ENCODE measurements at places on chromosomes 2 and 18. TPM values are rescaled to one million over a fixed set of nuclear protein-coding genes. Genes with fewer than 3 reads are reported as not detected.
A peak's percentile ranks its signal among the peaks of the same experiment; 100 is the strongest.

TNP1 gene
- total RNA-seq = not detected

FABP1 gene
- not detected for total RNA-seq

- no peak overlapping the region for H3K4me3 ChIP-seq
- H3K4me1 ChIP-seq = peaks cover 31% of the 10 kb centered on the region
Observed at GRCh38 chr2:42124011-42124785, 45.0 kb upstream of the EML4 start.

- H3K4me1 ChIP-seq = peaks cover 4% of the 10 kb centered on the region
- H3K27ac ChIP-seq = no peak overlapping the region
- no peak for DNase-seq
- no peaks in the 10 kb centered on the region for H3K36me3 ChIP-seq
- no peak overlapping the region for H3K4me3 ChIP-seq
- peaks cover 8% of the 10 kb centered on the region for H3K27me3 ChIP-seq
Observed at GRCh38 chr2:130828461-130828860, 8.3 kb upstream of the ARHGEF4 start.

CTAGE1 gene
- total RNA-seq = not detected

GRCh38 chr18:12659904-12660605, 2.1 kb upstream of the SPIRE1 start:
- peak overlapping the region; percentile 52 for H3K27ac ChIP-seq
- H3K36me3 ChIP-seq = peaks cover 4% of the 10 kb centered on the region
- no peak for DNase-seq
- H3K27me3 ChIP-seq = no peaks in the 10 kb centered on the region
- H3K4me3 ChIP-seq = no peak overlapping the region

ALKAL2 gene
- 52.9 TPM for total RNA-seq

- H3K4me1 ChIP-seq = peaks cover 2% of the 10 kb centered on the region
- no peak overlapping the region for H3K4me3 ChIP-seq
- H3K27ac ChIP-seq = no peak overlapping the region
- peaks cover 4% of the 10 kb centered on the region for H3K27me3 ChIP-seq
Observed at GRCh38 chr2:234708091-234708683, 211.3 kb upstream of the ARL4C start.

DNA sequence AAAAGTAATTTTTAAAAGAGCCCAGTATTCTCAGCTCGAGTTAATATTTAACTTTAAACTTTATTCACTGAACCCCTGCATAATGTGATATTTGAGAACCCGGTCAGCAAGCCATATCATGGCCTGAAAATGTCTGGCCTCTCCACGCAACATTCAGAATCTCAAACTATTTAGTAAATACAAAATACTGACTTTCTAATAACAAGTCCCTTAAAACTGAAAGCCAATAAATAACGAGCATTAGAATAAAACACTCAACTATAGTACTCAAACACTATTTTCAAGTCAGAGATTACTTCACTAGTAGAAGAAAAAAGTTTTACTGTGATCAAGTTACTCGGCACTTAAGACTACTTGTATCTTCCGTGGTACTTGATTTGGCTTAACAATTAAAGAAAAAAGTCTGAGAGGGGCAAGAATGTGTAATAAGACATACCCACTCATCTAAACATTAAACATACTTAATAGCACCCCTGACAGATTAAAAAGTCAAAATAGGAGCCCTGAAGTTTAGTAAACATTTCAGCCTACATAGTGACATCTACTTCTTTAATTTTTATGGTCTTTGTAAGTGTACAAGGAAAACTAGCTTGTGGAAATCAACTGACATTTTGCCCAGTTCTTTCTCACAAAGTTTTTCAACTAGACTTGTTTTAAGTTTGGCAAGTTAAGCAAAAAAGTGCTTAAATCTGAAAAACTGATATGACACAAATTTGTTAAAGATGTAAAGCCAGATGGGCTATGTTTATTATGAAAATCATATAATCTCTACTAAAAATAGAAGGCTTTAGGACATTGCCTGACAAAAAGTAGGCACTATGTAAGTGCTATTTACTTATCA, 38.2 kb downstream of the RTN4 start:
- H3K4me1 ChIP-seq = peaks cover 90% of the 10 kb centered on the region
- H3K27ac ChIP-seq = peak overlapping the region; percentile 80
- H3K27me3 ChIP-seq = no peaks in the 10 kb centered on the region
- H3K4me3 ChIP-seq = peak overlapping the region; percentile 51
- H3K36me3 ChIP-seq = peaks cover 12% of the 10 kb centered on the region

ZNF385B gene
- 0.16 TPM for total RNA-seq

- DNase-seq = no peak
- H3K4me3 ChIP-seq = no peak overlapping the region
- H3K4me1 ChIP-seq = no peaks in the 10 kb centered on the region
- H3K27ac ChIP-seq = no peak overlapping the region
- H3K36me3 ChIP-seq = no peaks in the 10 kb centered on the region
Observed at GRCh38 chr2:221817052-221817451, 244.9 kb upstream of the EPHA4 start.

Measured in osteocyte (in vitro differentiated cells).